ENCODE measurements at places on chromosomes 1 and 21. TPM values are rescaled to one million over a fixed set of nuclear protein-coding genes. Genes with fewer than 3 reads are reported as not detected.

Gene NR1I3
- total RNA-seq: not detected

Gene MIXL1
- total RNA-seq: not detected

Gene SPTA1
- total RNA-seq: 0.52 TPM

Gene RNU1-2
- 10,807 TPM for total RNA-seq

Gene HSD11B1
- 35.0 TPM for total RNA-seq

Gene ELF3
- under 0.01 TPM for total RNA-seq

Gene HMCN1
- 52.2 TPM for total RNA-seq

Gene EIF2D
- total RNA-seq: 56.8 TPM

Gene LZIC
- total RNA-seq: 21.1 TPM

Gene CDK18
- total RNA-seq: 0.16 TPM

Gene ATP1A4
- total RNA-seq: not detected

Gene SERPINC1
- not detected for total RNA-seq

Data from bronchial smooth muscle cell (primary cell).